ENCODE measurements at places on chromosomes 3 and 15.
A peak's percentile ranks its signal among the peaks of the same experiment; 100 is the strongest.

DNA sequence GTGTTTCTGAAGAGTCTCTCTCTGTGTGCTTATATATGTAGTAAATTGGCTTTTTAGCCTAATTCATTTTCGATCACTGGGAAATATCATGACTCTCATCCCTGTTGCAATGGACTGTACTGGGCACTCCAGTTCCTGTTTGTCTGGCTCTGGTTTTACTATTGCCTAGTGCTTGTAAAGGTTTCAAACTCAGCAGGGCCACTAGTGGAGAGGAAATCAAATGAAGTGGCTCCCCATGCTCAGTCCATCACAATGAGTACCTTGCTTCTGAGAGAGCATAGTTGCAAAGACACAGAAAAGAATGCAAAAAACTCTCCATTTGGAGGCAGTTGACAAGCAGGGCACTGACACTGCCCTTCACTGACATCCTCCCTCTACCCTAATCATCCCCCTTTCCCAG is 167.8 kb downstream of the TAFA4 start:
- no peak for DNase-seq

GRCh38 chr15:33678602-33679001 is 289.7 kb upstream of the CHRM5 start:
- no peak for DNase-seq

GRCh38 chr15:76071806-76072205 is 12.0 kb downstream of the TMEM266 start:
- no peak for DNase-seq

GRCh38 chr3:178602856-178603255 is 66.6 kb downstream of the KCNMB2 start:
- no peak for DNase-seq

- DNase-seq: no peak
These were observed 976 bp upstream of the ALDH1L1 start for GRCh38 chr3:126181398-126181725.

DNA sequence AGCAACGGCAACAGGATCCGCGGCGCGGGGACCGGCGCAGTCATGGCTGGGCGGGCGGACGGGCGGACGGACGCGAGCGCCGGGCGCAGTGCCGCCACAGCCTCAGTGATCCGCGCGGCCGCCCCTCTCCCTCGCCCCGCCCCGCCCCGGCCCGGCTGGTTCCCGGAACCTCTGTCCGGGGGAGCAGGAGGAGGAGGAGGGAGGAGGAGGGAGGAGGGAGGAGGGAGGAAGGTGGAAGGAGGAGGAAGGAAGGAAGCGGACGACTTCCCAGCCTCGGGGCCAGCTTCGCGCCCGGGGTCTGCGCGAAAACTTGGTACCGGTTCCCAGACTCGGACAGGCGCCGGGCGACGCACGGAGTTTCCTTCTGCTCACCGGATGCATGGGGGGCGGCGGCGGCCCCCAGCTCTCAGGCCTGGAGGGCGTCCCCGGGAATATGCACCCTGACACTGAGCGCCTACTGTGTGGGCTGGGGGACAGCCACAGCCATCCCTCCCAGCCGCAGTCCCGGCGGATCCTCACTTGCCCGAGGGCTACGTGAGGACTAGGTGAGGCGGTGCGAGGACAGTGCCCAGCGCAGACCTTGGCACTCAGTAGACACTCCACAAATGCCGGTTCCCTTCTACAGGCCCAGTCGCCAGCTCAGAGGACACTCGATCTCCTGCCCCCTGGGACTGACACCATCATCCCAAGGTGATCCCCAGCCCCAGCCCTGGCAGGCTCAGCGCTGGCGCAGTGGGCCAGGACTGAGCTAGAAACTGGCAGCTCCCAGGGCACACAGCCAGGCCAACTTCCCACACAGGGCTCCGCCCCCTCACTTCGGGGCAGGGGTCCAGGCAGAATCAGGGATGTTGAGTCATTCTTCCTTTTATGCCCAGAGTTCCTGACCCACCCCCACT is at the start of gene SHISA5:
Gene SHISA5, minus strand, starts transcription at position 124 of the 896 bp plus-strand sequence. Its CDS starts 80 bp downstream, at position 44.
- DNase-seq: peak; percentile 46

DNA sequence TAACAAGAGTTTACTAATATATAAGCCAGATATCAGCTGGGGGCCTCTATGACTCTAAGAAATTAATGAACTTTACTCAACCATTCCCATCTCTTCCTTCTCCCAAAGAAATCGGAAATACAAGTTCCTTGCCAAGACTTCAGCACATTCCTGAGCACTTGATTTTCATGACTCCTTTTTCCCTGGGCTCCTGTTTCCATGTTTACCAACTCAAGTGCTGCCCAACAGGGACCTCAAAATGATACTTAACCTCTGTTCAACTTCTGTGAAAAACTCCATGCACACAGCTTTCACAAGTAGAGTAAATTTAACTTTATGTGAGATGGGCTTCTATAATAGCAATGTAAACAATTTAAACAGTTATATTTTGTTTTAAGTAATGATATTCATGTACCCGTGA is 315.8 kb upstream of the CDIN1 start:
- no peak for DNase-seq

DNA sequence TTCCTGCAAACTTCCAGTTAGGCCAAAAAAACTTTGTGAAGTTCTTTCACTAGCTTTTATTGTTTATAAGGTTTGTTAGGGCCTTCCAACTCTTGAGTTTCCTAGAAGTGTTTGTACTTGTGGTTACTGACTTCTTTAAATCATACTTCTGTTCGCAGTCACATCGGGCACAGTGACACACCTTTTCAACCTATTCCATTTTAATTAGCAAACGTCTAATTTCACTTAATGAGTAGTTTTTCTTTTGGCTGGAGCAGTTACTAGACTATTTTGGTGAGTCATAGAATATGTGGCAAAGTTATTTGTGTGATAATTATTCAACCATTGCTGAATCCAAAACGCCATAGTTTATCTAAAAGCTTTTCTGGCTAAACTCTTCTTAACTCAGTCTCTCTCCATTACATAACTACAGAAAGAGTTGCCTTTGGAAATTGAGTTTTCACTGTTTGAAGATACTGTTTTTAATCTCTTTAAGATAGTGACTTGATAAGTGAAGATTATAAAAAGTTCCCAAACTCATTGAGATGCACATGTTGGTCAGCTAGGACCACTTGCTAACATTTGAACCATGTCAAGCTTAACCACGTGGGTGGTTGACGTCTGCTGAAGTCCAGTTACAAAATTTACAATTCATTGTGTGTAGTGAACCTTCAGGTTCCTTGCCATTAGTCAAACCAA is 21.5 kb downstream of the CNOT10 start:
- no peak for DNase-seq

DNA sequence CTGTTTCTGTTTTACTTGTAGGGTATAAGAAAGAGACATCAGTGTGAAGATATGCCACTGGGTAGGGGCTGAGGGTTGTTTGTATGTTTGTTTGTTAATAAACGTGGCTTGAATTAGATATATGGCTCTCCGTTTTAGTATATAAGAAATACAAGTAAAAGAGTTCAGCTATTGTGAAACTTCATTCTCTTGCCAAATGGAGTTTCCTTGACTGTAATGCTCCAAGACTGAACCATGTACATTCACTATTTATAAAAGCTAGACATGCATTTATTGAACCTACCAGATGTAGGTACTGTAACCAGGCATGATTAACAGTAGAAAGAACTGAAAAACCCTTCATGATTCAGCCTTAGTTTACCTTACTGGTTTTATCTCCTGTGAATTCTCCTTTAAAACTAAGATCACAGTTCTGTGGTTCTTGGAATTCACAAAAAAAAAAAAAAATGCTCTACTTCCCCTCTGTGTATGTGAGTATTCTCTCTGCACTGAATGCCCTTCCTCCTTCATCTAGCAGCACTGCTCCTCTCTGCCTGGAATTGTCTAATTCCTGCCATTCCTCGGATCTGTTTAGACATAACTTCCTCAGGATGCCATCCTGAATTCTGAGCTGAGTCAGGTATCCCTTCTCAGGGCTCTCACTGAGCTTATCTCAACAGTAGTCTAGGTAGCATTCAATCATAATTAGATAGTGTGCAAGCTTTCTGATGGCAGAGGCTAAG is 504.4 kb downstream of the FHIT start:
- no peak for DNase-seq

DNA sequence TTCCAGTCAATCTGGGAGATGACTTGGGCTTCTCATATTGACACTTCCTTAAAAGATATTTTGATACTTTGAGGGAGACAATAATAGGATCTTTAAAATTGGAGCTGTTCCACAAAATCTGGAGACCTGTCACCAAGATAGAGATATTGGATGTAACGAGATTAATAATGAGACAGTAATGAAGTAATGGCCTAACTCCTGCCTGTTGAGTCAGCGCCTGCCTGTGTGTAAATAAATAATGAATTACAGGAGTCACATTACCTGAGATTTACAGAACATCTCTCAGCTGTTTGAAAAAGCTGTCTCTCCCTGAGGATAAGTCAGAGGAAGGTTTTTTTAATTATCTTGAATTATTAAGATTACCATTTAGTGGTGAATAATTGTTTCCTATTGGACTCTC is 43.8 kb upstream of the MITF start:
- no peak for DNase-seq

DNA sequence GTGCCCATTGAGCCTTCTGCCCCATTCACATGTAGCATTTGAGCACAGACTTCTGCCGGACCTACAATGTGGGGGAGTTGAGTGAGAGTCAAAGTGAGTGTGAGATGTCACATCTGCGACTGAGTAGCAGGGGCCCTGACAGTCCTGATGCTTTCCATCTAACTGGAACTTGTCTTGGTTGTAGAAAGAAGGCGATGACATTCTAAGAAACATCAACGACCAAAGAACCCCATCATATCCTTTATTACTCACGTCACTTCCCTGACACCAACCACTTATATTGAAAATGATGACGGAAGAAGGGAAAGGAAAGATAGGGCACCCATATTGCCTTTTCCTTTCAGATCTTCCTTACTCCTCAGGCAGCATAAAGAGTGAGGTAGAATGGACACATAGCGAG is 30.5 kb downstream of the SMAD3 start:
- DNase-seq: no peak

GRCh38 chr3:9349321-9350117 is 13.3 kb upstream of the THUMPD3 start:
- no peak for DNase-seq

- no peak for DNase-seq
These were observed 7.0 kb downstream of the ARIH1 start for GRCh38 chr15:72481015-72481659.

DNA sequence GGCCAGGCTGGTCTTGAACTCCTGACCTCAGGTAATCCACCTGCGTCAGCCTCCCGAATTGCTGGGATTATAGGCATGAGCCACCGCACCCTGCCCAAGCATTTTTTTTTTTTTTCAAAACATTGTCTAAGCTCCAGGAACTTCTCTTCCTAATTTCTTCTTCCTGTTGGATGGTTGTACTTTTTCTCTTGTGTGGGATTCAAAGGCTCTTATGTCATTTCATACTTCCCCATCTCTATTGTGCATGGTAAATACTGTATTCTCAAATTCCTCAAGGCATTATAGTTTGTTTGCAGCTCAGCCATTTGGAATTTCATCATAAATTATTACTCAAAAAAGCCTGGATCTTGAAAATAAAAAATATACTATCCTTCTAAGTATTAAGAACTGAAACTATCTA is 199.1 kb upstream of the GADL1 start:
- no peak for DNase-seq

DNA sequence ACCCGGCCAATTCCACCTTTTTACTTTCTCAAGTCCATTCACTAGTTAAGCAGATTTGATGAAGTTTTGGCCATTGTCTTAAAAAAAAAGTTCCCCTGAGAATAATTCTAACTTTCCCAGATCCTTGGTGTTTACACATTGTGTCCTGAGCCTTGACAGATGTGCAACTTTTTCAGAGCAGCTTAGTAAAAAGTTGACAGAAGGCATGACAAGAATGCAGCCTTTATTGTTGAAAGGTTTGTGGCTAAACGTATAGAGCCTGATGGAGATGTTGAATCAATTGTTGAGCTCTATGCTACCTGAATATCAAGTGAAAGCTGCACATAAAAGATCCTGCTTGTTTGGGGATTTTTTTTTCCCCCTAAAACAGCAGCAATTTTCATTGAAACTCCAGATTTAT is 75.3 kb upstream of the CMTM7 start:
- no peak for DNase-seq

DNA sequence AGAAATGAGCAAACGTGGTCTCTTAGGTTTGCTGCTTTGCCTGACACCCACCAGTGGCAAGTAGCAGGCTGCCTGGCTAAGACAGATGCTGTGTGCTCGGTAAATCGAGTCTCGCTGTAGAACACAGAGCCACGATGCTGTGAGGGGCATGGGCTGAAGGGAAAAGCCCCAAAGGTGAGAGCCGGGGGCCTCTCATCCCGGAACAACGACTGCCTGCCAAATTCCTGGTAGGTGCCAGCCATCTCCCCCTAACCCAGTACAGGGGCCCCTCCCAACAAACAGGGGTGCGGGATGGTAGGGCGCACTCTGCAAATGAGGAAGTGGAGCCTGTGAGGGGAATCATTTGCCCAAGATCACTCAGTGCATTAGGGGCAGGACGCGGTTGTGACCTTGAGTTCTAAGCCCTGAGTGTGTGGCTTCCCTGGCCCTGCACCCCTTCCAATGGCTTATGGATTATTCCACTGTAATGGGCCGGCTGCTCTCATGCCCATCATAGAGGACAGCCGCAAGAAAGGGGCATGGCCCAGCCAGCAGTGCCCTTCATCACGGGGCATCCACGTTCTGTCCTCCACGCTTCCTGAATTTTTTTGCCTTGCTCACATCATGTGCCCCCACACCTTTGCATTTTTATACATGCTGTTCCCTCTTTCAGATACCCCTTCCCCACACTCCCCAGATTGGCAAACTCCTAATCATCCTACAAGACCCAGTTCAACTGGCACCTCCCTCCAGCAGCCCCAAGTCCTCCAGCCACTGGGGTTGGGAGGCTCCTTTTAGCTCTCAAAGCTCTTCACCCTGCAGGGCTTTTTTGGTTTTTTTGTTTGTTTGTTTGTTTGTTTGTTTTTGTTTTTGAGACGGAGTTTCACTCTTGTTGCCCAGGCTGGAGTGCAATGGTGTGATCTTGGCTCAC is 125.4 kb downstream of the NUP210 start:
- DNase-seq: no peak

DNA sequence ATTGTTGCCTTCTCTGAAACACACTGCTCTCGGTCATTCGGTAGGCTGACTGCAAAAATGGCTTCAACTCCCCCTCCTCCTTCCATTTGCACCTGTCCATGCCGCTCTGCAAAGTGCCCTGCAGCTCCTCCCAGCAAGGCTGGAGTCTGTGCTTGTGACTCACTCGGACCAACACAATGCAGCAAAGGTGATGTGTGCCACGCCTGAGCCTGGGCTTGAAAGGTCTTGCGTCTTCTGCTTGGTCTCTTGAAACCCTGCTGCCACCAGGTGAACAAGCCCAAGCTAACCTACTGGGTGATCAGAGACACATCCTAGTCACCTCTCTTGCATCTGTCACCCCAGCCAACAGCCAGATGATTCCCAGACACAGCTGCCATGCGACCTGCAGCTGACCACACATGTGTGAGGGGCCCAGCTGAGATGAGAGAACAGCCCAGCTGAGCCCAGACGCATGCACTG is 71.1 kb downstream of the MGLL start:
- DNase-seq: no peak

- DNase-seq: no peak
These were observed 28.0 kb downstream of the OSBPL10 start for GRCh38 chr3:31953091-31953490.

DNA sequence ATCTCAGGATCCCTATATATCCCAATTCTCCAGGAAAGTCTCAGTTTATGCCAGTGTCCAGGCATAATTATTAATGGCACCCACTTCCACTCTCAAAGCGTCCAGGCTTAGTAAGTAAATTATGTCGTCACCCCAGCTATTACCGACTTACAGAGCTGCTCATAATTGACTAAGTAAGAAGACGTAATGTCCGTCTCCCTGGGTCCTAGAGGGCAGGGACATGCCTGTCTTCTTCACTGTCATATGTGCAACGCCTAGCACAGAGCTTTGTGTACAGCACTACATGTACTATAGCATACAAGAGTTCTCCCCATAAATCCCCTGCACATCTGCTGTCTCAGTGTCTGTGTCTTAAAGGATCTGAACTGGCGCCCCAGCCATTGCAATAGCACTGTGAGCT is 23.9 kb upstream of the HRH1 start:
- DNase-seq: no peak
